AG04450 (cell line): ENCODE measurements at places on chromosomes 6 and 20.

GRCh38 chr6:136950436-136951126, 28.5 kb downstream of the SLC35D3 start:
- no peak for DNase-seq

DNA sequence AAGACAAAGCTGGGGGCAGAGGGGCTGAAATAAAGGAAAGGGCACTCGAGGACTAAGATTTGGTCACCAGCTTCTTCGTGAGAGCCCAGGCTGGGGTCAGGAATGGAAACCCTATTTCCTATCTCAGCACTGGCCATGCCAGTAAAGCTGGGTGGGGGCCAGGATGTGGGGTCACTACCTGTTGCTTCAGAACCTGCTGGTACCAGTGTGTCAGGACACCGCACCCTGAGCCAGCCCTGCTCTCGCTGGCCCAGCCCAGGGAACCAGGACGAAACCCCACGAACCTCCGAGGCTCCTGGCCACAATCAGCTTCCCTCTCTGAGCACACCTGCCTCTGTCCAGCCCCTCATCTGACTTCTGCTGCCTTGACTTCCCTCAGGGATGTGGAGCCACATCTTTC, 2.1 kb downstream of the CDSN start:
- DNase-seq, result no peak

DNA sequence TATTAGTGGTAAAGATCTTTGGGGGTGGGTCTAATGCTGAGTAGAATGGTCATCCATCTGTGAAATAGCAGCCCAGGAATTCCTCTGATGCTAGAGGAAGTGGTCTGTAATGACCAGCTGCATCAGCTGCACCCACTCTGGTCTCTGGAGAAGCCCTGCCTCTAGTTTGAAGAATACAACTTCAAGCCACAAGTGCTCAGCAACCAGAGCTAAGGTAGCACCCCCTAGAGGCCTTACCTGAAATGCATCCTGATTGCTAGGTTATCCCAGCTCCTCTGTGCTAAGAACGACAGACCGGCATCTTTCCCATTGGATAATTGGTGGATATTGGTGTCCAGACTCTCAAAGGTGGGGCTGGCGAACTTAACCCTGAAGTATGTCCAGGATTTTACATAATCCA, 58.2 kb downstream of the DNAH8 start:
- no peak for DNase-seq

DNA sequence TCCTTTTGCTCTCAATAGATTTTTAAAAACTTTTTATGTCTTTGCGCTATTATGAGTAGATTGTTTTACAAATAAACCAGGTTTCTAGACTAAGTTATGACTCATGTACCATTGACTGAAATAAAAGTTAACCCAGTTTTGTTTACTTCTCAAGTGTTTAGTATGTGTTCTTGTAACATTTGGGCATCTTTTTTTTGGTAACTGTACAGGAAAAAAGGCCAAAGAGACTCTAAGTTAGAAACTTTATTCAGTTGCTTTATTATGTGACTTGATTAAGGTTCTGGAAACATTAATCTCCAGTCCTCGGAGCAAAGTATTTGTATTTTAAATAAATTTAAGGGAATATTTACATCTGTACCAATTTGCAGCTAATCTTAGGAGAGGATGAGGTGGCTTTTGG, 2.9 kb downstream of the NKAIN2 start:
- no peak for DNase-seq
